ENCODE measurements at places on chromosomes 3 and 15.

DNA sequence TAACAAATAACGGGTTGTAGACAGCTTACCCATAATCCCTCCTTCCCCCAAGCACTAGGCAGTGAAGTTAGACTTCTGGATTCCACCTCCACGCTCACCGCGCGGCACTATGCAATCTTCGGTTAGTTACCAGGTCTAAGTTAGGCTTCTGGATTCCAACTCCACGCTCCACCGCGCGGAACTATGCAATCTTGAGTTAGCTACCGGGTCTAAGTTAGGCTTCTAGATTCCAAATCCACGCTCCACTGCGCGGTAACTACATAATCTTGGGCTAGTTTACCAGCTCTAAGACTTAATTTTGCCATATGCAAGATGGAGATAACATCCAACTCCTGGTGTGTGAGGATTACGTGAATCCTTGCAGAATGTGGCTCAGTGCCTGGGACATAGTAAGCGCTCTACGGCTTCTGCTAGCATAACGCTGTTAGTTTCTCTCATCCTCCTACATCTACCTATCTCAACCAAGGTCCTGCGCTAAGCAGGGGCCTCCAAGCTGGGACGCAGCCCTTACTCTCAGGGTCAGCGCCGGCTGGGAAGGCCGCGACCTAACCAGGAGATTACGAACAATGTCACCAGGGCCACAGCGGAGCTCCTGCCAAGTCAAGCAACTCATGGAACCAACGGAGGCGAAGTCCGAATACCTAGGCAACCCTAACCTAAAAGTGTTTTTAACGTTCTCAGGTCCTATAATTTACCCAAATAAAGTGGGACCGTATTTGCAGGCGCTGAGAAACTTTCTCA lies 497 bp upstream of the RPLP1 start:
- DNase-seq, result no peak

- no peak for DNase-seq
Observed at GRCh38 chr3:4069796-4070195, 233.4 kb upstream of the SETMAR start.

- peak; percentile 90 for DNase-seq
Observed at GRCh38 chr15:20356444-20356910, 185.1 kb downstream of the GOLGA6L6 start.

- DNase-seq, result no peak
Observed at GRCh38 chr15:23690015-23690414, 2.9 kb upstream of the NDN start.

GRCh38 chr15:62491642-62492041 lies 326.6 kb upstream of the C2CD4B start:
- DNase-seq, result no peak

GRCh38 chr3:97994328-97994945 lies 22.2 kb upstream of the RIOX2 start:
- no peak for DNase-seq

- peak; percentile 17 for DNase-seq
Observed at GRCh38 chr3:141266797-141267555, 35.4 kb downstream of the PXYLP1 start.

GRCh38 chr15:57216288-57216687 lies 160.0 kb upstream of the CGNL1 start:
- no peak for DNase-seq
